Aorta (tissue), 5 donors: ENCODE measurements at places on chromosomes 16 and 17.

DNA sequence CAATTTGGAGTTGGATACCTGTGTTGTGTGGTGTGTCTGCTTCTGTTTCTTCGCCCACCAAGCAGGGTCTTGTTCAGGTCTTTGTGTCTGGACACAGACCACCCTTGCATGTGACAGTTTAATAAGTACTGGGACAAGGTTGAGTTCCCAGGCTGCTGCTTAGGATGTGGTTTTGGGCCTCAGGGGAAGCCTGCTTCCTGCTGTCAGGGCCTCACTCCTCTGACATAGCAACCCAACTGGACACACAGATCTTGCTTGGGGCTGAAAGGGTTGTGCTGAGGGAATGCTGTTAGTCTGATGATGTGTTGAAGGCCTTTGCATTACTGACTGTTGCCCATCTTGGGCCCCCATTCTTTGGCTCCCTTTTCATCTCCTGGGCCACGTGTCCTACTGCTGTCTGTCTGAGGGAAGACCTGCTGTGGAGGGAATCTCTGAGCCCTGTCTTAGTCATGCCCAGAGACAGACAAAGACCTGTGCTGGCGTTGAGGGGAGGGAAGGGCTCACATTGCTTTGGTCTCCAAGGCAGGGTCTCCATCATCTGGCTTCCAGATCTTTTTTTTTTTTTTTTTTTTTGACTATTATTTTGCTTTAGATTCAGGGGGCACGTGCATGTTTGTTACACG lies 4.7 kb upstream of the TGFB1I1 start:
- no peak for DNase-seq

- DNase-seq, result no peak
These were observed 89.4 kb downstream of the ITFG1 start for GRCh38 chr16:47371271-47372014.

DNA sequence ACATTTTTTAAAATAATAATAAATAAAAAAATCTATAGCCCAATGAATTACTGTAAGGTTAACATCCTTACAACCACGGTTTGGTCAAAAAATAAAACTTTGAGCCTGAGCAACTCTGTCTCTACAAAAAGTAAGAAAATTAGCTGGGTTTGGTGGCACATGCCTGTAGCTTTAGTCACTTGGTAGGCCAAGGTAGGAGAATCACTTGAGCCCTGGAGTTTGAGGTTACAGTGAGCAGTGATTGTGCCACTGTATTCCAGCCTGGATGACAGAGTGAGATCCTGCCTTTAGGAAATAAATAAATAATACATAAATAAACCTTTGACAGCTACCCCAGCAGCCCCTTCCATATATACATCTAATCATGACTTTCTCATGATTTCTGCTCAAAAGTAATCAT lies 26.9 kb upstream of the PHAF1 start:
- DNase-seq, result no peak

- DNase-seq, result peak; percentile 60
These were observed 10.9 kb upstream of the COL1A1 start for GRCh38 chr17:50212121-50212843.

GRCh38 chr16:19613834-19614233 lies 58.3 kb downstream of the VPS35L start:
- DNase-seq, result no peak

DNA sequence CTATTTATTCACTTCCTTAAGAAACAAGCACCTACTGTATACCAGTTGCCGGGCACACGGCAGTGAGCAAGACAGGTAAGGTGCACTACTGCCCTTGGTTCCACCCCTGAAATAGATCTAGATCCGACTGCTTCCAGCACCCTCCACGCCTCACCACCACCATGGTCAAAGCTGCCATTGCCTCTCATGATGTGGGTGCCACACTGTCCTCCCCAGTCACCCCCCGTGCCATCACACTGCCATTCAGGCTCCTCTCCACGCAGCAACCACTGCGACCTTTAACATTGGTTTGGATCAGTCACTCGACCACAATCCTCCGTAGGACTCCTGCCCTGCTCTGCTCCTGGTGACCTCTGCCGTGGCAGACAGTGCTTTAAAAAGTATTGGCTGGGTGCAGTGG lies 226.8 kb downstream of the CPPED1 start:
- peak; percentile 45 for DNase-seq

GRCh38 chr17:72342061-72342460 lies 221.2 kb downstream of the SOX9 start:
- DNase-seq, result no peak

- no peak for DNase-seq
These were observed 145.3 kb downstream of the IRF8 start for GRCh38 chr16:86044241-86044671.
